ENCODE measurements at places on chromosomes 13 and 19.
A peak's percentile ranks its signal among the peaks of the same experiment; 100 is the strongest.

GRCh38 chr13:98784666-98785065 is 32.2 kb upstream of the SLC15A1 start:
- no peak for DNase-seq

- DNase-seq, result no peak
Measured at GRCh38 chr13:99659226-99659625, 158.0 kb downstream of the TM9SF2 start.

DNA sequence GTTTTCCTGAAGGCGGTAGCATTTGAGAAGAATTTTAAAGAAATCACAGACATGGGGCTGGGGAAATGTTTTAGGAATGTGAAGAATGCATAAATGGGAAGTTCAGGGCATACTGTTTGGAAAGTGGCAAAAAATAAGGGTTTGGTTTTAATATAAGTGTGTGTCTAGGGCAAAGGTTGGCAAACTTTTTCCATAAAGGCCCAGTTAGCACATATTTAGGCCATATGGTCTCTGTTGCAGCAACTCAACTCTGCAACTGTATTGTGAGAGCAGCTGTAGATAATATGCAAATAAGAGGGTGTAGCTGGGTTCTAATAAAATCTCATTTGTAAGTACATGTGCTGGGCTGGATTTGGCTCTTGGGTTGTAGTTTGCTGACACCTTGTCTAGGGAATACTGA is 521.9 kb downstream of the DIAPH3 start:
- DNase-seq, result no peak

DNA sequence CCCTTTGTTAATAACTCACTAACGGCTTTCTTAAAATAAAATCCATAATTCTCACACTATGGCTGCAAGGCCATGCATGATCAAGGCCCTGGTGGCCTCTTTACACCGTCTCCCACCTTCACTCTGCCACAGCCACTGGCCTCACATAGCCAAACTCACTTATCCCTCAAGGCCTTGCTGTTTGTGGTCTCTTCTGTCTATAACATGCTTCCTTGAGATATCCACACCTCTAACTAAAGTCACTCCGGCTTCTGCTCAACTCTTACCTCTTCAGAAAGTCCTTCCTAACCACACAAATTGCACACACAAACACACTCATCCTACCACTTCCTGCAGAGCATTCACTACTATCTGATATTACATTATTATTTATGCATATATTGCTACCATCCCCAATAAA is 262.5 kb downstream of the DIAPH3 start:
- no peak for DNase-seq

GRCh38 chr13:65454403-65454802 is 1775.7 kb downstream of the PCDH9 start:
- DNase-seq, result no peak

DNA sequence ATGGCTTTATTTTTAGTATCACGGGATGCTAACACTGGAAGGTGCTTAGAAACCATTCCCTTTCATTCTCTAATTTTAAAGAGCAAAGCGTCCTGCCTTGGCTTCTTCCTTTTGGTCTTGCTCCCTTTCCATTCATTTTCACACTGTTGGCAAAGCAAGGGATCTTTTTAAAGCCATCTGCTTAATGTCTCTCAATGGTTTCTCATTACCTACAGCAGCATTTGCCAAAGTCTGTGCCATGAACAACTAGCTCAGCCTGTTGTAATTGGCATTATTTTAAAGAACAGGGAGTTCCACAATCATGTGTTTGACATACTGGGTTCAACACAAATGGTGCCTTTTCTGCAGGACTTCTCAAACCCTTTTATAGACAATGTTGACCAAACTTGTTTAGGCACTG is 444.3 kb downstream of the GPC6 start:
- no peak for DNase-seq

- no peak for DNase-seq
Measured at GRCh38 chr19:3849092-3849491, 19.7 kb downstream of the ZFR2 start.

DNA sequence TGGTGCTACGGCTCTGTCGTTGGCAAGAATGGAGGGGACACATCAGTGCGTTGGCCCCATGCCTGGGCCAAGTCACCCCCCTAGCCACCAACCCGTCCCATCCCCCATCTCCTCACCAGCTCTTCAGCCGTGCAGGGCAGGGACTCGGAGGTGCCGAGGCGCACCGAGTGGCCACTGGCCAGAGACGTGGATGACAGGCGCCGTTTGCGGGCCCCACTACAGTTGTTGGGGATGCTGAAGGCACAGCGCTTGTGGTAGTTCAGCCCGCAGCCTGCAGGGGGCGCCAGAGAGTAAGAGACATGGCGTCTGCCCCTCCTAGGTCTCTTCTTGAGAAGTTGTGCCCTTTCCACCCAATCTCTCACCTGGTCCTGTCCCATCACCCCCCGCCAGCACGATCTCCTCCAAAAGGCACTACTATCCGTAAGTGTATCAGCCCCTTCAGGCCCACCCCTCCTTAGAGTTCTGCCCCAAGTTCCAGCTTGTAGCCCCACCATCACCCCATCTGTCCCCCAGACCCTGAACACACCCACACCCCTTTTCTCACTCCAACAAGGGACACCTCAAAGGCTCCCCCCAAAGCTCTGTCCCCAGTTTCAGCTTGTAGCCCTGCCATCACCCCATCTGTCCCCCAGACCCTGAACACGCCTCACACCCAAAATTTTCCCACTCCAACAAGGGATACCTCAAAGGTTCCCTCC is 12.4 kb downstream of the PRKD2 start:
- no peak for DNase-seq

- DNase-seq, result no peak
Measured at GRCh38 chr19:3114018-3114726, 20.0 kb downstream of the GNA11 start.

GRCh38 chr19:32881766-32882165 is 12.2 kb upstream of the SLC7A9 start:
- no peak for DNase-seq

DNA sequence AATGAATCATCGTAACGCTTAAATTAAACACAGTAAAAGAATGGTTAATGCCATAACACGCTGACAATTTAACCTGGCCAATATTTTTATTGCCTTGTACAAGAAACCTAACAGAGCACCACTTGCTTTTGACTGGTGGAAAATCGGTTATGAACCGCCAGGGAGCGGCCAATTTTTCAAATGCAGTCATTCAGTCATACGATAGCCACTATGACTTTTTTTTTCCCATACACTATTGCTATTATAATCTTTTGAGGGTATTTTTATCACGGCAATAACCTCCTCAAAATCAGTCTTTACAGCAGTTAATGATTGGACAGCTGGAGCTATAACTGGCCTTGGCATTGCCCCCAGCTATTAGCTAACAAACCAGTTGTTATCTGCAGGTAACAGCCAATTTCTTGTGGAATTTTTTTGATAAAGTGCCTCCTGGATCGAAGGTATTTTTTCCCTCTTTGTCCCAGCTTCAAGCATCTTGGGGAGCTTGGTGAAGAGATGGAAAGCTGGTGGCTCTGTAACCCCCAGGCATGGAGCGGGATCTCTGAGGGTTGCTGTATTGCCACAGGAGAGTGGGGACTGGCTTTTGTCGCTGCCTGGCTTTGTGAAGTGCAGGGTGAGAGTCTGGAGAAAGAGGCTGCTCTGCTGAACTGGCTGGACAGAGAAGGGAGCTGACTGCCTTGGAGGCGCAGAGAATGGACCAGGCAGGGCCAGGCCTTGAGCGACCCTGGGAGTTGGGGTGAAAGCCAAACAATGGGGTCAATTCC is 198.4 kb upstream of the ZNF536 start:
- no peak for DNase-seq

- DNase-seq, result no peak
Measured at GRCh38 chr13:28819735-28820098, 422 bp upstream of the MTUS2 start.

GRCh38 chr19:4083677-4084546 is 17.2 kb upstream of the ZBTB7A start:
- no peak for DNase-seq

GRCh38 chr13:96091164-96092117 is 1.5 kb downstream of the HS6ST3 start:
- DNase-seq, result no peak

DNA sequence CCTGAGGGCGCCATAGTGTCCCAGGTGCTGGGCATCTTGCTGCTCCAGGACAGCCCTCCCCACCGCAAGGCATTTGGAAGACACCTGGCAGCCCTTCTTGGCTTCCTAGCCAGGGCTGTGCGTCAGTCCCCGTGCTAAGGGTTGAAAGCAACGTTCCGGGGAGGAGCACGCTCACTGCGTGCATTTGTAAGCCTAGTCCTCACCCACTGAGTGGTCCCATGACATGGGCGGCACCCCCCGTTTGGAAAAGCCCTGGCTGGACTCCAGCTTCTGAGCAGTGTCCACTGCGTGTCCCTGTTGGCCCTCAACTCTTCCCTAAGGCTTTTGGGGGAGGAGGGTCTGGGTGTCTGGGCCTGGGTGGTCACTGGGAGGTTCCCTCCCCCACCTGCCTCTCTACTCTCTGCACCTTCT is 76.3 kb upstream of the GPR183 start:
- DNase-seq, result no peak

GRCh38 chr19:38880076-38880881 is 2.2 kb upstream of the RINL start:
- no peak for DNase-seq

GRCh38 chr13:106882246-106882645 is 314.3 kb upstream of the ARGLU1 start:
- DNase-seq, result no peak

GRCh38 chr19:39677961-39678889 is 22.5 kb downstream of the LGALS16 start:
- peak; percentile 72 for DNase-seq

- no peak for DNase-seq
Measured at GRCh38 chr19:28065026-28065425, 1147.9 kb downstream of the UQCRFS1 start.

GRCh38 chr13:103614761-103615160 is 548.5 kb upstream of the SLC10A2 start:
- no peak for DNase-seq

GRCh38 chr13:66657165-66657881 is 572.8 kb downstream of the PCDH9 start:
- DNase-seq, result peak; percentile 92

DNA sequence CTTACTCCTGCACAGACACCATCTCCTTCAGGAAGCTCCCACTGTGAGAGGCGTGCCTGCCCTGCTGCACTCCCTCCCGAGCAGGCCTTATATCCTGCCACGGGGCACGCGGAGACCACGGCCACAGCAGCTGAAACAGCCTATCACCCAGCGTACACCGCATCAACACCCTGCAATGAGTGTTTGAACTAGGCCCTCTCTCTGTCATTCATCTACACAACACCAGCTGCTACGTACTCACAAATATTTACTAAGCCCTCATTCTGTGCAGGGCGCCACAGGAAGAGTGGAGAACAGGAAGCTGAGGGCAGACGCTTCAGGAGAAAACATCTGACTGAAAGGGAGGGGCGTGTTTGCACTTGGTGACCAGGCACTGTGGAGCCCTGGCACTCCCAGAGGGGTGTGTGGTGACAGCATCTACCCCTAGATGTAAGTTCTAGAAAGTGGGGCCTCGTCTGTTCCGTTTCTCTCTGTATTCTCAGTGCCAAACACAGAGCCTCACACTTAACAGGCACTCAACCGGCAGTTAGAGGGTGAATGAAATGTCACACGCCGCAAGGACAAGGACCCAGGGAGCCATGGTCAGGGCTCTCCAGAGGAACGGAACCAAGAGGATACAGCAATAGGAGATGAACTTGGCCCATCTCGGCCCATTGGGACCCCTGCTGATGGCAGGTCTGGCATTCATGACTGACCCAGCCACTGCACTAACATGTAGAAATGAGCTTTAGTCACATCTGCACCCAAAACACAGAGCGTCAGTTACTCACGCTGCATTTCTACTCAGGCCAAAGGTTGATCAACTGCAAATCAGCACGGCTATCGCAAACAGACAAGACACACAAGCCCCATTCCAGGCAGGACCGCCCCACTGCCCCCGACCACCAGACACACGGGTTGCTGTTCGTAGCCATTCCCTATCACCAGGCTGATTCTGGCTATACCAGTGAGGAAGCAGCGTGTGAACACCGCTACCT is 15.7 kb downstream of the RANBP3 start:
- peak; percentile 98 for DNase-seq

DNA sequence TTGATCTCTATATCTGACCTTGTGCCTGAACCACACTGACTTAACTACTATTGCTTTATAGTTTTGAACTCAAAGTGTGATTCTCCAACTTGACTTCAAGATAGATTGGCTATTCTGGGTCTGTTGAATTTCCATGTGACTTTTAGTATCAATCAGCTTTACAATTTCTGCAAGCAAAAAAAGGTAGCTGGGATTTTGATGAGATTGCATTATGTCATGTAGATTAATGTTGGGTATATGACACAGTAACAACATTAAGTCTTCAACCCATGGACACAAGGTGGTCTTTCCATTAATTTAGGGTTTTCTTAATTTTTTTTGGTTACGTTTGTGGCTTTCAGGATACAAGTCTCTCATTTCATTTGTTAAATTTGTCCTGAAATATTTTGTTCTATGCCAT is 28.2 kb downstream of the NLRP5 start:
- DNase-seq, result no peak

DNA sequence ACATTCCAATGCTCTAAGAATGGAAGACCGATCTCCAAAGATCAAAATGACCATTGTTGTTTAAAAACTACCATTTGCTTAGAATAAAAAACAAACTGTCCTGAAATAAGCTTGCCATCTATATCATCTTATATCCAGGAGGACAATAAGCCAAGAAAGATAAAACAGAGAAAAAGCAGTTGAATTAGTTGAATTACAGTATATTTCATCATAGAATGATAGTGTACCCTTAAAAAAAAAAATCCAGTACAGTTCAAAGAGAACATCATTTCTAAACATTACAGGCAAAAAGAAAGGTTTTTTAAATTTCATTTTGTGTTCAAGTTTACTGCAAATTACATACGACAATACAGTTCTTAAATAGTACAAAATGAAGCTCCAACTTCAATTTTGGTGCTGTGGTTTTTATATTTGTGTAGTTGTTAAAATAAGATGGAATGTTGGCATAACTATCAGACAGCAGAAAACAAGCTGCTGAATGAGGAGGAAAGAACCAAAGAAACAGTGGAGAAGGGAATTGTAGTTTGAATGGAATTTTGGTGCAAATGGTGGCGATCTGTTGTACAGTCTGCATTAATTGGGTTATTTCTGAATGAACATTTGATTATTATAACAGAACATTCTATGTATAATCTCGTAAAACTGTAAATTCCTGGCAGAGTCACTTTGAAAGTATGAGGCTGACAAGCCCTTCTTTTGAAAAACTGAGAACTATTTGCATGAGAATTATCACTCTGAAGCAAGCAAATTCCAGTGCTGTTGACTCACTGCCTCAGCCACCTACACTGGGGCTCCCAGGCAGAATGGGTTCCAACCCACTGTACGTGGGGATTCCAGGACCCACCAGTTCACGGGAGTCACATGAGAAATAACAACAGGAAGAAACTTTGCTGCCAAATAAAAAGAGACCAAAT is 37.7 kb downstream of the LHFPL6 start:
- no peak for DNase-seq

- no peak for DNase-seq
Measured at GRCh38 chr13:110407531-110407930, 100.4 kb downstream of the COL4A2 start.
